ENCODE measurements at places on chromosomes 13 and 19. TPM values are rescaled to one million over a fixed set of nuclear protein-coding genes. Genes with fewer than 3 reads are reported as not detected.

- no peak for DNase-seq
Observed at GRCh38 chr19:35040826-35041547, 534 bp upstream of the HPN start.

- no peak for DNase-seq
Observed at GRCh38 chr19:43662487-43662886, 7.5 kb downstream of the PLAUR start.

- peak; percentile 22 for DNase-seq
Observed at GRCh38 chr13:27476943-27477703, 26.8 kb upstream of the MTIF3 start.

RAB20 gene
- 0.89 TPM for total RNA-seq

GRCh38 chr19:3576696-3577443 lies 4.1 kb downstream of the HMG20B start:
- DNase-seq, result no peak

GRCh38 chr19:29516821-29517395 lies 8.9 kb upstream of the VSTM2B start:
- no peak for DNase-seq

GRCh38 chr19:19061506-19061905 lies 2.3 kb upstream of the SLC25A42 start:
- DNase-seq, result no peak

- DNase-seq, result no peak
Observed at GRCh38 chr19:48445256-48445605, 552 bp upstream of the GRWD1 start.

CCDC194 gene
- not detected for total RNA-seq

GRCh38 chr19:39936020-39936419 lies 1.6 kb upstream of the FCGBP start:
- no peak for DNase-seq

ZNF677 gene
- total RNA-seq, result 5.2 TPM

KLK2 gene
- not detected for total RNA-seq

GRCh38 chr13:106530171-106530851 lies 5.2 kb downstream of the EFNB2 start:
- DNase-seq, result no peak

PSG1 gene
- total RNA-seq, result not detected

SLC25A23 gene
- 10.8 TPM for total RNA-seq

DNA sequence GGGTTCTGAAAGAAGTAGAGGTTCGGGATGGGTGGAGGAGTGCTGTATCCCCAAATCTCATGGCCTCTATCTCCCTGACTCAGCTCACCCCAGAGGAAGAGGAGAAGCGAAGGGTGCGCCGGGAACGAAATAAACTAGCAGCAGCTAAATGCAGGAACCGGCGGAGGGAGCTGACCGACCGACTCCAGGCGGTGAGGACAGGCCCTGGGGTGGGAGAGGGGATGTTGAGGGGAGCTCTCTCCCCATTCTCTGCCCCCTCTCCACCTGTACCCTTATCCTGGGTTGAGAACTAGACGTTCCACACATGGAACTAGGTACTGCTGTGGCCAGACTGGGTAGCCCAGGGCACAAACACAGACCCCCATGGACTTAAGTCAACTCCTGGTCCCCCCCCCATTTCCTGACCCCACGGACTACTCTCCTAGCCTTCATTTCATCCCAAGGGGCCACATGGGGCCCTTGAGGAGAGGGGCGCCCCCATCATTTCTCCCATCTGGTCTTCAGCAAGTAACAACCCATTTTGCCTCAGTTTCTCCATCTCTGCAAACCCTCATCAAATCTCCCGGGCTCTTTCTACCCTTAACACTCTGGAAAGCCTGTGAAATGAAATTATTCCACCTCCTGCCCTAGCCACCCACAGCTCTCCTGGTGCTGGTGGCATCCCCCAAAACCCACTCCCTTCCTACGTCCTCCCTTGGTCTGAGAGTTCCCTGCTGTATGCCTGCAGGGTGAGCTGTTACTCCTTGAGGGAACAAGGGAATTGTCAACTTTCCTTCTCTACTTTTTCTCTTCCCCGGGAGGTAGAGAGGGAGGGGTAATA lies 3.5 kb downstream of the FOSB start:
- DNase-seq, result no peak

- no peak for DNase-seq
Observed at GRCh38 chr19:39967561-39967960, 3.4 kb upstream of the PSMC4 start.

- DNase-seq, result peak; percentile 19
Observed at GRCh38 chr19:39419003-39419402, 6.5 kb downstream of the PLEKHG2 start.

ZNF83 gene
- 60.2 TPM for total RNA-seq

DNA sequence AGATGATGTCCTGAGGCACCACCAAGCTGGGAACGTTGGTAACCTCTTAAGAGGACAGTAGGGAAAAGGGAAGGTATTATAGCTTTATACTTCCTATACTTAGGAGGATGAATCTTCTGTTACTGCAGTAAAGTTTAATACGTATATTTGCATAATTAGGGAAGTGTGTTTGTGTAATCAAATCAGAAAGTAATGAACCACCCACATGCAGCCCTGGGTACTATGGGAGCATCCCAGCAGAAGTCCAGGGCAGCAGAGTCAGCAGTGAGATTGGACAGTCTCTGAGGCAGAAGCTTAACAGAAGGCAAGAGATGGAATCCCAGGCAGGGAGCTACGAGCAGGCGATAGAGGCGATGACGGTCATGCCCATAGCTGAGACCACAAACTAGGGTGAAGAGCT lies 12.5 kb downstream of the SAFB start:
- no peak for DNase-seq

- DNase-seq, result no peak
Observed at GRCh38 chr13:25085125-25085742, 10.7 kb upstream of the PABPC3 start.

DNA sequence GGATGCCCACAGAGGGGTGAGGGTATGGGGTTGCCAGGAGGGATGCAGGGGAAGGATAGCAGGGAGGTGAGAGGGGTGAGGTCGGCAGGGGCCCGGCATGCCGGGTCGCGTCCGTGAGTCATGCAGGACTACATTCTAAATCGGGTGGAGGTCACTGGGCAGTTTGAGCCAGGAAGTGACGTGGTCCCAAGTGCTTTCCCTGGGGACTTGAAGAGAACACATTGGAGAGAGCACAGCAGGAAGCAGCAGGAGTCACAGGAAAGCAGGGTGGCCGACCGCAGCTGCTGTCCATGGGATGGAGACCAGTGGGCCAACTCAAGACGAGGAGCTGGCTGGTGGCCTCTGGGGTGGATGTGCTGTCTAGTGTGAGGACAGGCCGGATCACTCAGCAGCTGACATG lies 92.0 kb upstream of the WASF3 start:
- no peak for DNase-seq

- DNase-seq, result no peak
Observed at GRCh38 chr13:43767341-43767931, 19.3 kb downstream of the ENOX1 start.

CEACAM7 gene
- total RNA-seq, result not detected

PSG11 gene
- total RNA-seq, result not detected

TNFRSF19 gene
- not detected for total RNA-seq

DNA sequence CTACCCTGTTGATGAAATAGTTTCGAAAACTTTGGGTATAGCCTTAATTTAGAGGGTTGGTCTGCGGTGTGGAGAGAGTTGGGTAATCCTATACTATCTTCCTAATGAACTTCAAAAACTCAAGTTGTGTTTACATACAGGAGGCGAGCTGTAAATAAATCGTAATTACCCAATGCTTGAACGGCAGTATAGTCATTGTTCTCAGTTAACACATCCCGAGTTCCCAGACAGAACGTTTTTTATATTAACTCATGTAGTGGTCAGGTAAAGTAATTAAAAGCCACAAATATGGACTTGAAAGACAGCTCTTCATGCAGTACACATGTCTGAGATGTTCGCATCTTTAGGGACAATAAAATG lies 1.5 kb downstream of the PDS5B start:
- DNase-seq, result no peak

DNA sequence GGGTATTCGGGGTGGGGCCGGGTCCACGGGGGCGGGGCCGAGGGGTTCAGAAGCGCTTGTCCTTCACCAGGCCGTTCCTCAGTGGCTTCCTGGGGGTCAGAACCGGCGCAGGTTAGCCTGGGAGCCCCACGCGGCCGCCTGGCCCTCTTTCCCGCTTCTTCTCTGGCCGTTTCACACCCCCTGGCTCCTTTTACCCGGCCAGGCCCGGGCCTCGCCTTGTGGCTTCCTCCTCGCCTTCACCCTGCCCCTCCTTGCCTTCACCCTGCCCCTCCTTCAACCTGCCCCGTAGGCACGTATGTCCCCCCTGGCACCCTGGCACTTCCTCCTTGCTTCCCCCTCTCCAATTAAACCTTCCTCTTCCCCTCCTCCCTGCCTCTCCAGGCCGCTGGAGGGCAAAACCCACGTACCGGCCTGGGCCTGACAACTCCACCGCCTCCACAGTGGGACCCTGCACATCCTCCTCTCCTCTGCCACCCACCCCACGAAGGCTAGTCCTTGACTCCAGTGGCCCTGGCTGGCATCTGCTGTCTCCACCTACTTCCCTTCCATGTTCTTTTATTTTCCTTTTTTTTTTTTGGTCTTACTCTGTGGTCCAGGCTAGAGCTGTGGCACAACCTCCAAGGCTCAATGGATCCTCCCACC lies 25.3 kb downstream of the CERS1 start:
- DNase-seq, result no peak

DNA sequence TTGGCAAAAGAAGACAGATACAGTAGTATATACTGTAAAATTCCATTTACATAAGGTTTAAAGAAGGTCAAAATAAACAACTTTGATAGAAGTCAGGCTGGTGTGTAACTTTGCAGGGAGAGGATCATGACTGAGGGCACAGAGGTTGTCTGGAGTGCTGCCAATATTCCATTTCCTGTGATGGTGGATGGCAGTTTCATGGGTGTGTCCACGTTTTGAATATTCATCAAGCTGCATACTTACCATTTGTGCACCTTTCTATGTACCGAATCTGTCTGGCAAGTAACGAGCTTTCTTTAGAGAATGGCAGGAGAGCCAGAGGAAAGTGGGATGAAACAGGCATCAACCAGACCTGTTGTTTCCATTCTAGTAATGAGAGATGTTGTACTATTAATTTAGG lies 420.5 kb upstream of the HTR2A start:
- no peak for DNase-seq

- no peak for DNase-seq
Observed at GRCh38 chr13:46012404-46012803, 40.1 kb downstream of the ZC3H13 start.

CBARP gene
- total RNA-seq, result 0.22 TPM

- DNase-seq, result no peak
Observed at GRCh38 chr19:44740351-44740824, 8.1 kb upstream of the BCL3 start.

GRCh38 chr13:48475230-48475629 lies 57.6 kb downstream of the RCBTB2 start:
- no peak for DNase-seq

- DNase-seq, result no peak
Observed at GRCh38 chr13:96994017-96994857, at the start of gene OXGR1. Gene OXGR1, minus strand, starts transcription at chr13:96994476. Its CDS starts 6,717 bp downstream, at chr13:96987759.

GRCh38 chr13:35514061-35514477 lies 37.6 kb upstream of the MAB21L1 start:
- no peak for DNase-seq
